CMK (cell line): ENCODE measurements at places on chromosomes 3 and 15.

GRCh38 chr3:123952844-123953520, 8.0 kb downstream of the CCDC14 start:
- no peak for DNase-seq

DNA sequence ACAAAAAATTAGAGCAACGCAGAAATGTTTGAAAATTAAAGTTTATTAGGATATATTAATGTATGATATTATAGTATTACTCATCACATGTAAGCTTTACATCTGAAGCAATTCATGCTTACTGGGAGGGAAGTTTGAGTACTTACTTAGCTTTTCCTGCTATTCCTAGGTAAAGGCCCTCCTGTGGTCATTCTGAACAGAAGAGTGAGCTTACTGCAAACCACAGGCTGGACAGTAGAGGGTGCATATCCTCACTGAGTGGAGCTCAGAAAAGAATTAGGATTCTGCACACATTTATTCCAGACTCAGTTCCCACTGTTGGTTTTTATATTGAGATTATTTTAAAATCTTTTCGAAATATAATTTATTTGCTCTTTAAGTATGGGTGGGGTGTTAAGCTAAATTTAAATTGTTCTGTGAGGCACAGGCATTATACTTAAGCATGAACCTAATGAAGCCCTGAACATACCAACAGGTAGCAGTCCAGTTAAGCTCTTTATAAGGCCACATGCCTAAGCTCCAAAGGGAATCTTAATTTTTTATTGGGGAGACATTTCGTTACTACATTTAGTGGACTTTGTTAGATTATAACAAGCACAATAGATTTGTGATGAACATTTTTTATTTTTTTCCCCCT, 10.2 kb downstream of the MRPS22 start:
- no peak for DNase-seq

GRCh38 chr3:170961616-170962400, 53.4 kb upstream of the EIF5A2 start:
- no peak for DNase-seq

GRCh38 chr3:108548886-108549285, 38.5 kb upstream of the MYH15 start:
- DNase-seq = no peak

GRCh38 chr3:125965505-125965904, 3.5 kb upstream of the ROPN1B start:
- no peak for DNase-seq

DNA sequence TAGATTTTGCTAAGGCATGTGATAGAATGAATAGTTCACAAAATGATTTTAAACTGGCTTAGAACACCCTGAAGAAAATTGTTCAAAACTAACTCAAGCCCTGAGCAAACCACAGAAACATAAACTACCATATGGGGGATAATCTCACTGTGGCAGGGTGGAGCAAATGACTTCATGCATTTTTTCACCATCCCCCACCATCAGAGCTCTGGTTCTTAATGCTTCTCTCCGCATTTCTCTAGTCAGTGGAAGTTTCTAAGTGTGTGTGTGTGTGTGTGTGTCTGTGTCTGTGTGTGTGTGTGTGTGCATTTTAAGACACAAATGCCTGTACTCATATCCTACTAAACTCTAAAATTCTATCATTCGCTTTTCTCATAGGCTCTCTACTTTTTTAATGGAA, 107.1 kb upstream of the PHLDB2 start:
- no peak for DNase-seq

DNA sequence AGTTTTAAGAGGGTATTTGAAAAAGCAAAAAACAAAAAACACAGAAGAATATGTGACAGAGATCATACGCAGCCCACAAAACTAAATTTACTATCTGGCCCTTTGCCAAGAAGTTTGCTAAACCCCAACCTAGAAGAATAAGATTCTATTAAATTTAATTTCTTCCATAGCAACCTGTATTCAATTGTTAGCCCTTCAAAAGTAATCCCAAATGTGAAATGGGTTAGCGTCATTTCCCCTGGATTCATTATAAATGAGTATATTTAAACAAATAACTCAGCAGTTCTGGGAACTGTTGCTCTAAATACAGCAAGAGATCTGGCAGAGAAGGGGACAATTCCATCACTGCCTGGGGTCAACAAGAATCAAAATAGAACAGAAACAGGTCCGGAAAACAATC, 56.8 kb downstream of the CERS3 start:
- no peak for DNase-seq

DNA sequence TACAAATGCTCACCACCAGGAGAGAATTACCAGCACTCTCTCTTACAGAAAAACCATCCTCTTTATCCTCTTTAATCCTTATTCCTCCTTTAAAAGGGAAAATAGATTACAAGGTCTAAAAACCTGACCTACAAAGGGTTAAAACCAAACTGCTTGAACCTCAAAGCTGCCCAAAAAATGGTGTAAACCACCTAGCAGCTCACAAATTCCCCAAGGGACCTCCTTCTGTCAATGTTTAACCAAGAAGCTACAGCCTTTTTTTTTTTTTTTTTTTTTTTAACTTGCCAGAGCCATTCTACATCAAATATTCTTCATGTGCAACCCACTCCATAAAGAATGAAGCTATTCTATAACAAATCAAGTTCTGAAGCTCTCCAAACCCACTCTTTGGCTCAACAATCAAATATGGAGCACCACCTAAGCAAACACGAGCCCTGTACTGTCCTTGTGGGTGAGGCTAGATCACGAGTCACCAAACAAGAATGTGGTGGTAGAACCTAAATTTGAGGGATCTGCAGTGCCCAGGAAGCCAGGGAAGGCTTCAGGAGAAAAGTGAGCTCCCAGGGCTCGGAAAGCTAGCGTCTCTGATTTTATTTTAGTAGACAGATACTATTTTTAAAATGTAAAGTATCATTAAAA, 20.1 kb downstream of the OSBPL10 start:
- no peak for DNase-seq

- DNase-seq = no peak
Measured at GRCh38 chr3:191528589-191528988, 67.6 kb downstream of the PYDC2 start.

DNA sequence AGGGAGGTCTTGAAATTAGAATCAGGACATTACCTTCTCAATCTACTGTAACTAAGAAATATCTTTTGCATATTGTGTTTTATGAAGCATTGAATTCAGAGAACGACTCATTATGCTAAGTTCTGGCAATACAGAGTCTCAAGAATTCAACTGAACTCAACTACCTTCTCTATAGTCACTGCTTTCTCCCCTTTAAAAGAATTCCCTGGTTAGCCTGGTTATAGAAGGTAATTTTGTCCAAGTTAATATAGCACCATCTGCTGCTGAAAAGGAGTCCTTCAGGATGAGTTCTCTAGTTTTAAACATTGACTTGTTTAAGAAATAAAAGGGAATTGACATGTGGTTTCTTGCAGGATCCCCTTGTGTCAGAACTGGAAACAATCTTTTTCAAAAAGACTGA, 60.2 kb downstream of the IL16 start:
- DNase-seq = no peak

DNA sequence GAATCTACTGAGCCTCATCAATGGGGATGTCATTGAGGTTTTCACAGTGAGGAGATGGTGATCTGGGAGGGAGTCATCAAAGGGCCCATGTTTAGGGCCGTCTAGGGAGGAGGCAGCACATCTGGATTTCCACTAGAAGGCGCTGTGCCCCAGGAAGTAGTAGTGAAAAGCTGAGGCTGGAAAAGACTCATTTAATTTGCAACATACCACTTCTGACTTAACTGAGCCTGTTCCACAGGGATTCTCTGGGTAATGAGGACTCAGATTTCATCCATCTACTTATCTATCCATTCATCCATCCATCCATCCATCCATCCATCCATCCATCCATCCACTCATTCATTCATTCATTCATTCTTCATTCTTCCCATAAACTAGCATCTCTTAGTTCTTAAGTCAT, 17.4 kb upstream of the SHF start:
- no peak for DNase-seq

- DNase-seq = no peak
Measured at GRCh38 chr3:8517487-8517886, 15.9 kb downstream of the LMCD1 start.

- no peak for DNase-seq
Measured at GRCh38 chr15:73573572-73573971, 59.6 kb downstream of the NPTN start.

GRCh38 chr3:138691351-138691750, 82.8 kb downstream of the FAIM start:
- no peak for DNase-seq

GRCh38 chr15:74614744-74615507, 710 bp upstream of the CLK3 start:
- DNase-seq = peak; percentile 73
